ENCODE measurements at places on chromosomes 7 and 10.

DNA sequence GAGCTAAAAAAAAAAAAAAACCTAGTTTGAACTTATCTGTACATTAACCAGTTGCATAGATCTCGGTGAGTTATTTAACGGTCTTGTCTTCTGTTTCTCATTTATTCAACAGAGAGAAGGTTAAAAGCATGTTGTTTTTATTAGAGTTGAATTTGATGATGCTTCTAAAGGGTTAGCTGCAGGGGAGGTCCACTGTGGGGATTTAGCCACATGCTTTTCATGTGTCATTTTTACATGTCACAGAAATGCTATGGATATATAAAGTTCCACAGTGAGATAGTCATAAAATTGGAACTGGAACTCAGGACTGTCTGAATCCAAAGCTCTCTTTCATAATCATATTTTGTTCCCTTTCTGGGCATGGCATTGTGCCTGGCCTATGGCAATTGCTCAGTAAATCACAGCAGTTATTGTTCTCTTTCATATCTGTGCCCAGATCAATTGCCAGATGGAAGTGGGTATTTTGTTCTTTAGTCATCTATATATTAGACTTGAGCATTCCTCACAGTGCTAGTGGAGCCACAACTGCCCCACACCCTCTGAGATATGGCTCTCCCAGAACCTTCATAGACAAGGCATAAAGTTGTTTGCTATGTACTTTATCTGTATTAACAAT, 578.8 kb downstream of the NRG3 start:
- DNase-seq, result no peak

DNA sequence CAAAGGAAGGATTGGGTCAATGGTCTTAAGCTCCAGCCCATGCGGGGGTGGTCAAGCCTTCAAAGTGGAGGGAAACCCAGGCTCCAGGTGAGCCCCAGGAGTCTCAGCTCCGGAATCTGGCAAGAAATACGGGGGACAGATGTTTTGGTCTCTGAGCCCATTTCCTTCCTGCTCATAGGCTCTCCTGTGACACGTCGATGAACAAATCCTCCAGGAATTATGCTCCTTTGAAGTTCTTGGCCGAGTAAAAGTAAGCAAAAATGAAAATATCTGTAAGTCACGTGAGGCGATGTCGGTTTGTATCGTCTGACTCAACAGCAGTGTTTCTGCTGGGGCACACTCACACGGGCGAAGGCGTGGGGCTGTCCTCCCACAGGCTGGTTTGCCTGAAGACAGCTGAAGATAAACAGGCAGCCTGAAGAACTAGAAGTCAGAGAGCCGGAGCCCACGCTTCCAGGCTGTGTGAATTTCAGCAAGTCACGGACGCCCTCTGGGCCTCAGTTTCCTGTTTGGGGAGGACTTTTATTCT, 52.6 kb upstream of the SMNDC1 start:
- peak; percentile 55 for DNase-seq

GRCh38 chr10:34522546-34522945, 292.6 kb downstream of the PARD3 start:
- no peak for DNase-seq

- DNase-seq, result no peak
These were observed 68.4 kb upstream of the GJD4 start for GRCh38 chr10:35536789-35537188.

GRCh38 chr7:148394582-148394981, 196.0 kb upstream of the C7orf33 start:
- DNase-seq, result no peak

GRCh38 chr10:93542358-93542791, 24.1 kb upstream of the FFAR4 start:
- peak; percentile 91 for DNase-seq

- DNase-seq, result no peak
These were observed 73.6 kb downstream of the ETV1 start for GRCh38 chr7:13915891-13916290.

DNA sequence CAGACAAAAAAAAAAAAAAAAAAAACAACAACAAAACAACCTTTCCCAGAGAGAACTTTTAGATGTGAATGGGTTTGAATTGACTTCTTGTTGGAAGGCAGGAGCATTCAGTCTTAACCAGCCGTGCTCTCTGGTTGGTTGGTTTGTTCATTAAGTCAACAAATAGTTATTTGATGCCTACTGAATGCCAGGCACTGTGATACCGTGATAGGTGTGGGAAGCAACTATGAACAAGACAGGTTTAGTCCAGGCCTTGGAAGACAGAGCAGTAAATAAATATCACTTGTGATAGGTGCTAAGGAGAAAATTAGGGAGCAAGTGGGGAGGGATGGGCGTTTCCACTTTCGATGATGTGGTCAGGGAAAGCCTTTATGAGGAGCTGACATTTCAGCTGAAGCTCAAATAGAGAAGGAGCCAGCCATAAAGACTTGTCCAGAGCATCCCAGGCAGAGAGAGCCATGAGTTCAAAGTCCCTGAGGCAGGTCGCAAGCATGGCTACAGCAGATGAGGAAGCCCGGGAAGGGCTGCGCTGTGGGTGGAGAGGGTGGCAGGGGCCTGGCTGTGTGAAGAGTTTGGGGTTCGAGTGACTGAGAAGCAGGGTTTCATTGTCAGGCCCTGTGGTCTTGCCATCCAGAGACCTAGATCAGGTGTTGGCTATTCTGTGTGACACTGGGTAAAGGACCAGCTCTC, 8.0 kb downstream of the TSPAN15 start:
- no peak for DNase-seq

- no peak for DNase-seq
These were observed 717.6 kb downstream of the GRM8 start for GRCh38 chr7:126535176-126535575.

- DNase-seq, result no peak
These were observed 221.4 kb downstream of the BICC1 start for GRCh38 chr10:58734116-58734515.

GRCh38 chr10:119377958-119378736, 164.4 kb downstream of the RGS10 start:
- peak; percentile 37 for DNase-seq

DNA sequence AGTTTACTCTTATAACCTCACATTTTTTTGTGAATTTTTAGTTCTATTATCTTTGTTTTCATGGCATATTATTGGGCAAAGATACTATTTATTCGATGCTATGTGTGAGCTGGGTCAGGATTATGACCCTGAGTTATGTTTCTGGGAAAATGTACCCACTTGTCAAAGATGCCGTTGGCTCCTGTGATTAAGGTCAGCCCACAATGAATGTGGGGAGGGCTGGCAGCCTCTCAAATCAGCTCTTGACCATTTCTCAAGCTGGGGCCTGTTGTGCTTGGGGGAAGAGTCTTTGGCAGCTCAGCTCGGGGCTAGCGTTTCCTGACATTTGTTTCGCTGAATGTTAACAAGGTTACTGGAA, 97.5 kb downstream of the TCF7L2 start:
- DNase-seq, result no peak

DNA sequence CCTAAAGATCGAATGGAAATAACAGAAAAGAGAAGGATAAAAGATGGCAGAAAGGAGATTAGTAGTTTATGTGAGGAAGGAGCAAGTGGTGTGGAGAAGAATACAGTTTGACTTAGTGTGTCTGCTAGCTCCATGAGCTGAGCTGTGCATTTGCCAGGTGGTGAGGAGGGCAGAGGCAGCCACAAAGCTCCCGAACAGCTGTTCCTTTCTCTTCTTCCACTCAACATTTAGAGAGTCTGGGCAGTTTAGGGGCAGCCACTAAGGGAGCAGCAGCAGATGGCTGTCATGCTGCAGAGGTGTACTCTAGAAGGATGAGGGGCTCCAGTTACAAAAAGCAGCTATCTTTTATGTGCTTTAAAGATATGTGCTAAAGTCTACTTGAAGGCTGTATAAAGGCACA, 674.4 kb downstream of the GRM8 start:
- DNase-seq, result no peak

GRCh38 chr7:69778138-69778537, 179.9 kb downstream of the AUTS2 start:
- DNase-seq, result no peak

GRCh38 chr7:37267251-37267650, 181.4 kb downstream of the ELMO1 start:
- DNase-seq, result no peak

- DNase-seq, result no peak
These were observed 459.3 kb downstream of the CNTNAP2 start for GRCh38 chr7:146575903-146576302.

DNA sequence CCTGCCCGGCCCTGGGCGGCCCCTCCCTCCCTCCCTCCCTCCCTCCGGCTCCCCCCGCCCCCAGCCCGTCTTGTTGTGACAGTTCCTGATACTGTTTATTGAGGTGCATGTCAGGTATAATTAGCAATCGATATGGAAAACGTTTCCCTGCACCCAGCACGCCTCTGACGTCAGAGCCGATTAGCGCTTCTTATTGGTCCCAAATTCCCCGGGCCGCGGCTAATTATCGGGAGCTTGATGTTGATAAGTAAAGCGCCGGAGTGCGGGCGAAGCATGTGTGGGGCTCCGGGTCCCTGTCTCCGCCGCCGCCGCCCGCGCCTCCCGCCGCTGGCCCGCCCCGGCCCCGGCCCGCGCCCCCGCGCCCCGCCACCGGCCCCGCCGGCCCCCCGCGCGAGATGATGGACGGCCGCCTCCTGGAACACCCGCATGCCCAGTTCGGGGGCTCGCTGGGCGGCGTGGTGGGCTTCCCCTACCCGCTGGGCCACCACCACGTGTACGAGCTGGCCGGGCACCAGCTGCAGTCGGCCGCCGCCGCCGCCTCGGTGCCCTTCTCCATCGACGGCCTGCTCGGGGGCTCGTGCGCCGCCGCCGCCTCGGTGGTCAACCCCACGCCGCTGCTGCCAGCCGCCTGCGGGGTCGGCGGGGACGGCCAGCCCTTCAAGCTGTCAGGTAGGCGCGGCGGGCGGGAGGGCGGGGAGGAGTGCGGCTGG, at the start of gene UNCX:
TSS of gene UNCX (plus strand) at position 250 of the 710 bp plus-strand sequence. CDS start at position 396, 146 bp downstream.
- no peak for DNase-seq

- no peak for DNase-seq
These were observed 197.5 kb upstream of the PRSS58 start for GRCh38 chr7:142455392-142455791.

- DNase-seq, result no peak
These were observed 69.4 kb downstream of the CAMK1D start for GRCh38 chr10:12418725-12419261.

DNA sequence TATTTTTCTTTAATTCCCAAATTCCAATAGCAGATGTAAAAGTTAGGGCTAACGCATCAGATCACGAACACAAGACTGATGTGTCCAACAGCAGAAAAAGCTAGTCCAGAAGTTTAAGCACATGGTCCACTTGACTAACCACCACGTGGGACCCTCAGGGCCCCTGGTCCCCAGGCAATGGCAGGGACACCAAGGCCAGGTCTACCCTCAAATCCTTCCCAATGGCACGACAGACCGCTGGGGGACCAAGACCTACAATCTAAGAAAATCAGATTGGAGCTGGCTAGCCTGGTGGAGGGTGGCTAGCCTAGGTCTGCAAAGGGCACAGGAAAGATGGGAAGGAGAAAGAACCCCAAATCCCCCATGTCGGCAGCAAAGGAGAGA, 1.5 kb downstream of the GIGYF1 start:
- DNase-seq, result no peak

- no peak for DNase-seq
These were observed 120.9 kb downstream of the TWIST1 start for GRCh38 chr7:18996583-18996982.

DNA sequence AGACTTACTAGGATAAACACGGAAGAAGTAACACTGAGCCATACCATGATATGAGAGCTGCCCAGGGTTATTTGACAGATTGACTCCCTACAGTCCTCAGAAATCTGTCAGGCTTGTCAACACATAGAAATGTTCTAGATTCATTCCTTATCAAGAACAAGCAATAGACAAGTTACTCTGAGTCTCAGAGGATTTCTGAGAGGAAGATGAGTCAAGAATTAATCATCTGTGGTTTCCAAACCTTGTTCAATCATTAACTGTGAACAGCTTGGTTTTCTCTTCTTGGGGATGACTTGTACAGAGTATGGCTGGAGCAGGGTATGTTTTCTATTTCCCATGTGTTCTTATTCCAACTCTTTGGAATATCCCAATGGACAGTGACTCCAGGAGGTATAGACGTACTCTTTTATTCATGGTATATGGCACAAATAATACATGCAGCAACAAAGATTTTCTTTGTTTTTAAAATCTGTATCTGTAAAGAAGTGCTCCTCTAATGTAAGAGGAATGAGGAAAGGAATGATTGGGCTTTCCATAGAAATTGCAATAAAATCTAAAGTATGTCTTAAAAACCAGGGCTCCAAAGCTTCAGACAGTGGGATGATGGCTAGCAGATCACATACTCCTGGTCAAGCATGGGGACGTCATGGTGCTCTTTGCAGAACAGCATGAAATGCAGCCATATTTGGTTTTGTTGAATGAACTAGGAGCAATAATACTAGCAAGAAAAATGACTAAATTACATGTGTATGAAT, 11.9 kb upstream of the SFR1 start:
- DNase-seq, result no peak

DNA sequence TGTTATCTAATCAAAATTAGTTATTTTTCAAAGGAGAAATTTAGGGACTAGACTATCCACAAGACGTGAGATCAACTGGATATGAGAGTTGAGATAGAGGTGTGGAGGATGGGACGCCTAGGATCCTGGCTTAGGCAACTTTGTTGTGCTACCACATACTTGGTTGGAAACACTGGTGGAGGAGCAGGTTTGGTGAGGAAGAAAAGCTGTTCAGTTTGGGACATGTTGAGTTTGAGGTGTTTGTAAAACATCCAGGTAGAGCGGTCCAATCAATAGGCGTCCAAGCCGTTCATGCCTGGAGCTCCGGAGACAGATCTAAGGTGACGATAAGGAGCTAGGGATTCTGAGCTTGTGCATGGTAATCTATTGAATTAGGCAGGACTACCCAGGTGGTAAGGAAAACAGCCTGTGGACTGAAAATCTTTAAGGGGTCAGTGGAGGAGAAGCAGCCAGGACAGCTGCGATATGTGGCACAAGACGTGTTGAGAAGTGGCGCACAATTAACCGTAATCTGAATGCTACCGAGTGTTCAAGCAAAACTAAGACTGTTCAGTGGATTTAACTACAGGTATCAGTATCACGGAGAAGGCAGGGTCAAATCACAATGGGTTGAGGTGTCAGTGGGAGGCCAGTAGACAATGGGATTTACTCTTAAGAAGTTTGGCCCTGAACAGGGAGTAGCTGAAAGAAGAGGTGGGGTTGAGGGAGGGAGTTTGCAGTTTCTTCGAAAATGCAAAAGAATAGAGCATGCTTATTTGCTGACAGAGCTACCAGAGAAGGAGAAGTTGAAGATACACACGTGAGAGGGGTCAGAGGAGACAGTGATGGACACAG, 16.1 kb upstream of the TRPV6 start:
- DNase-seq, result no peak

DNA sequence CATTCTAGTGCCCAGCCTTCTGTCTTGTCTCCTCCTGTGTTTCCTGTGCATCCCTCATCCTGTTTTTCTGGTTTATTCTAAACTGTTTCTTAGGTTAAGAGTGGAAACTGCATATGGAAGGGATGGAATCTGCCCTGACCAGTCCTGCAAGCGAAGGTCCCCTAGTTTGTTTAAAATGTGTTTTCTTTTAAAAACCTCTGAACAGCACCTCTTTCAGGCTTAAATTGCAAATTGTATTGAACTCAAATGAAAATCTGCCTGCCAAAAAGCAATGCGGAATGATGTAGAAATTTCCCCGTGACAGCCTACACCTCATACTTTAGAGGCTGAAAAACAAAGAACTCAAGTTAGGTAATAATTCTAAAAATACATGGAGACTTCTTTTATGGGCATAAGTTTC, 222.8 kb upstream of the IMMP2L start:
- peak; percentile 34 for DNase-seq
